SW 1271 (cell line): ENCODE measurements at places on chromosomes 12 and 14.

GRCh38 chr12:128857133-128857763, 4.0 kb downstream of the GLT1D1 start:
- no peak for DNase-seq

- DNase-seq: no peak
Measured at GRCh38 chr12:101608301-101609133, 13.7 kb downstream of the MYBPC1 start.

DNA sequence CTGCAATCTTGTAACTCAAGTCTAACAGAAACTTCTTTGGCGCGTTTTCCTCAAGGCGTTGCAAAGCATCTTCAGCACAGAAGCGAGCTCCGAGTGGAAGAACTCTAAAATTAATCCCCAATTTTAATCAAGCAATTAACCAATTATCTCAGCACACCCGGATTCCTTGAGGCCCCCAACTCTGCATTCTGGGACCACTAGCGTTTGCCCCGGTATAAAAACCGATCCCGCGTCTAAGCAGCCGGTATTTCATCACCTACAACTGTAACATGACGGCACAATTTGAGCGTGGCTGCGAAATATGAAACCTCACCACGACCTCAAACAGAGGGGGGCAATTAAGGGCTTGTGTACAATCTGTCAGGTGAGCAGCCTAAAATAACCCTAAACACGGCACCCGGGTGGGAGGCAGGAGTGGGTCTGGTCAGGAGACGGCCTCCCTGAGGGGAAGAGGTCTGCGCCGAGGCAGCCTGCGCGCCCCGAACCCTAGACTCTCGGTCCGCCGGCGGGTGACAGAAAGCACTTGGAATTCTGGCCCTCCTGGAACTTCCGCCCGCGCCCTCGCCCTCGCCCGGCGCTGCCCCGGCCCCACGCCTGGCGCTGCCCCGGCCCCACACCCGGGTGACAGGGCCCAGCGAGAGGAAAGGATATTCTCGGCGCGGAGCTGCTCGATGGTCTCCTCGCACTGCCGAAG, 594 bp downstream of the ZCCHC8 start:
- DNase-seq: no peak

DNA sequence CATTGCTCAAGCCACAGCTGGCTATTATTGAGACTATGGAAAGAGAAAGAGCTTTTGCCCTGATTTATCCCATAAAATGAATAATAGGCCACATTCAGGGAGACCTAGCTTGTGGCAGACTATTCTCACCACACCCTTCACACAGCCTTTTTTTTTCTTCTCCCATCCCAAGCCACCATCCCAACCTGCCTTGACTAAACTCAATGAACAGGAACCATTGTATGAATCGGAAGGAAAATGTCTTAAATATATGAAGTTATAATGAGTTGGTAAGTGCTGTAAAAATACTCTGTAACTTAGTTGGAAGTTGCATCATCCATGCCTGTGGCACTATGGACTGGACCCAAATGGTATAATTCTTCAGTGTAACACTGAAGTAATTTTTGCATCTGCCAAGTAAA, 338.4 kb downstream of the RAD51B start:
- no peak for DNase-seq
